Foreskin melanocyte (primary cell): ENCODE measurements at places on chromosomes 13 and 19.

DNA sequence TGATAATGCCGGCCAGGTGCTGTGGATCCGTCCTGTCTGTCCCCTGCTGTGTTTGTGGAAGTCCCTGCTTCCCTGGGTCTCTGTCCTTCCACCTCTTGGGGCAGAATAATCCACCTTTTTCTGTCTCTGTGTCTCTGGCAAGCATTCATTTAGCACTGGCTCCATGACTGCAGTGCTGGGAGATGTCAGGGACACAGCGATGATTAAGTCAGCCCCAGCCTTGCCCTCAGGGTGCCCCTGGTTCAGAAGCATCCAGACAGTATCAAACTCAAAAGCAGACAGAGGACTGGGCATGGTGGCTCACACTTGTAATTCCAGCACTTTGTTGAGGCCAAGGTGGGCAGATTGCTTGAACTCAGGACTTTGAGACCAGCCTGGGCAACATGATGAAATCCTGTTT is 1.5 kb downstream of the HIPK4 start:
- DNase-seq, result no peak

DNA sequence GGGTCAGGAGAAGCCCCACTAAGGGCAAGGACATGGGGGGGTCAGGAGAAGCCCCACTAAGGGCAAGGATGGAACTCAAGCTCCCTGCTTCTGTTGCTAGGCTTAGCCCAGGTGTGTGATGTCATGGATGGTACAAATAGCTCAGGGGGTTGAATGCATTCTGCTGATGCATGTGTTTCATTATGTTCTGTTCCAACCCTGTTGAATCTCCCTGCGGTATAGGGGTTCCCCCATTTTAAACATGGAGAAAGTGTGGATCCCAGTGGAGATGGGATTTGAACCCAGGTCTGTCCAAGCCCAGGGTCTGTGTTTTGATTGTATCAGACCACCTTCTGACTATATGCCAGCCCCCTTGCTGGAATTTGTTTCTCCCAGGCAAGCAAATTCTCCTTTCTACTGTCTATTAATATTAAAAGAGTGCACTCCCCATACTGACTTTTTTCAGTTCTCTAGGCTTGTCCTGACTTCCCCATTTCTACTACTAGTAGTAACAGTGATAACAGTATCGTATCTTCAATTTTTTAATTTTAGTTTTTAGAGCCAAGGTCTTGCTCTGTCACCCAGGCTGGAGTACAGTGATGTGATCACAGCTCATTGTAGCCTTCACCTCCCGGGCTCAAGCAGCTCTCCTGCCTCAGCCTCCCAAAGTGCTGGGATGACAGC is 6.7 kb downstream of the ZNF865 start:
- no peak for DNase-seq

- no peak for DNase-seq
Observed at GRCh38 chr13:20101467-20102316, 59.2 kb downstream of the GJA3 start.

- no peak for DNase-seq
Observed at GRCh38 chr13:48078251-48078656, 16.6 kb downstream of the MED4 start.

DNA sequence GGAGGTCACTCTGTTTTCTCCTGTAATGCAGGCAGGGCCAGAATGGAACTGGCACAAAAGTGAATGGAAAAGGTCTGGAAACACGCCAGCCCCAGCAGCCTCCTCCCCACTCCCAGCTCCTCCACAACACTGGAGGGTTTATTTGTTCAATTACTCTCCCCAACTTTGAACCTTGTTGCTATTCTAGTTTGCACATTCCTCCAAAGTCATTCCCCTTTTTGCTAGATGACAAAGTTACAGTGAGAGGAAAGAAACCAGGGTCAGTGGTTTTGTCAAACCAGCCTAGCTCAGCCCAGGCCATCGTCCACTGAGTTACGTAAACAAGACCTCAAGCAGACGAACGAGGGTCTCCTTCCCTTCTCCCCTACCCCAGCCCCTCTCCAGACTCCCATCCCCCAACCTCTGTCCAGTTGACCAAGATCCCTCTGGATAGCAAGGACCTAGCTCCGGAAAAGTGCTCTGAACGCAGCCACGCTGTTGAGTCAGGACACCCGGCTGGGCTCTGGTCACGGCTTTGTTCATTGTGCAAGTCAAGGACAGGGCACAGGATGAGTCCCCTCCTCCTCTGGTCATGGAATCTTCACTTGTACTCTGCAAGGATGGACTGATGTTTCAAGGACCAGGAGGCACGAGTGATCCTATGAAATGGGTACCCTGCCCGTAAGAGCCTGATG is 180.0 kb downstream of the USP12 start:
- DNase-seq, result peak; percentile 57

GRCh38 chr19:4472174-4472974 is at the start of gene HDGFL2:
Gene HDGFL2, plus strand, starts transcription at chr19:4472297. Its CDS starts 54 bp downstream, at chr19:4472351.
- no peak for DNase-seq

- no peak for DNase-seq
Observed at GRCh38 chr19:18408053-18408476, 10.6 kb upstream of the LRRC25 start.

DNA sequence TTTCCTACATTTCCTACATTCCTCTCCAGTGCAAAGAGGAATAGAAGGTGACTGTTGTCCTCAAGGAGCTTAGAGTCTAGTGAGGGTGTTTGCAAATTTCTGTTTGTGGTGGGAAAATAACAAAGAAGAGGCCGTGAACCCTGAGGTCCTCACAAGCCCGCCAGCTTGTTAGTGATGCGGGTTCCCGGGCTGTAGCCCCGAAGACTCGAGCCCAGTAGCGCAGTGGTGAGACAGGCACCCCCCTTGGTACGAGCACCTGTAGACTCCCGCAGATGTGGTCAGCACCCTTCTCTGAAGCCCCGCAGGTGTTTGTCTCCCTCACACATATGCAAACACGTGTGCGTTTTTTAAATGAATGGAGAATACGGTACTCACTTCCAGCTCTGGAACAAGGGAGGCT is 26.5 kb upstream of the SPACA7 start:
- no peak for DNase-seq

DNA sequence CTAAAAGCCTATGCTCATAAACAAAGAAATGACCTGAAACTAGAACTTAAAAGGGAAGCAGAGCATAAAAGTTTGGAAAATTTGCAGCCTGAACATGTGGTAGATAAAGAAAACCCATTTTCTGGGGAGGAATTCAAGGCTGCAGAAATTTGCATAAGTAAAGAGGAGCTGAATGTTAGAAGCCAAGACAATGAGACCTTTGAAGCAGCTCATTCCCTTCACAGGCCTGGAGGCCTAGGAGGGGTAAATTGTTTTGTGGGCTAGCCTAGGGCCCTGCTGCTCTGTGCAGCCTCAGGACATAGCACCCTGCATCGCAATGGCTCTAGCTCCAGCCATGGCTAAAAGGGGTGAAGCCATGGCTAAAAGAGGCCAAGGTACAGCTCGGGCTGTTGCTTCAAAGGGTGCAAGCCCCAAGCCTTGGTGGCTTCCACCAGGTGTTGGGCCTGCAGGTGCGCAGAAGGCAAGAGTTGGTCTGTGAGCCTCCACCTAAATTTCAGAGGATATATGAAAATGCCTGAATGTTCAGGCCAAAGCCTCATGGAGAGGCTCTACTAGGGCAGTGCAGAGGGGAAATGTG is 38.3 kb downstream of the ZIC2 start:
- no peak for DNase-seq

DNA sequence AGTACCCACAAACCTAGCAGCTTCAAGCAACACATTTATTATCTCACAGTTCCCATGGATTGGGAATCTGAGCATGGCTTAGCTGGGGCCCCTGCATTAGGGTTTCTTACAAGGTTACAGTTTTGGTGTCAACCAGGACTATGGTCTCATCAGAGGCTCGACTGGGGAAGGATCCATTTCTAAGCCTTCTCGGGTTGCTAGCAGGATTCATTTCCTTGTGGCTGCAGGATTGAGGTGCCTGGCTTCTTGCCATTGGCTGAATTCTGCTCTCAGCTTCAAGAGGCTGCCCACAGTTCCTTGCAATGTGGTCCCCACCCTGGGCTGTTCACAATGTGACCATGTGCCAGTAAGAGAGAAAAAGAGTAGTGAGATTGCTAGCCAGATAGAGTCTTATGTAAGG is 26.7 kb downstream of the ZNRF4 start:
- DNase-seq, result no peak

DNA sequence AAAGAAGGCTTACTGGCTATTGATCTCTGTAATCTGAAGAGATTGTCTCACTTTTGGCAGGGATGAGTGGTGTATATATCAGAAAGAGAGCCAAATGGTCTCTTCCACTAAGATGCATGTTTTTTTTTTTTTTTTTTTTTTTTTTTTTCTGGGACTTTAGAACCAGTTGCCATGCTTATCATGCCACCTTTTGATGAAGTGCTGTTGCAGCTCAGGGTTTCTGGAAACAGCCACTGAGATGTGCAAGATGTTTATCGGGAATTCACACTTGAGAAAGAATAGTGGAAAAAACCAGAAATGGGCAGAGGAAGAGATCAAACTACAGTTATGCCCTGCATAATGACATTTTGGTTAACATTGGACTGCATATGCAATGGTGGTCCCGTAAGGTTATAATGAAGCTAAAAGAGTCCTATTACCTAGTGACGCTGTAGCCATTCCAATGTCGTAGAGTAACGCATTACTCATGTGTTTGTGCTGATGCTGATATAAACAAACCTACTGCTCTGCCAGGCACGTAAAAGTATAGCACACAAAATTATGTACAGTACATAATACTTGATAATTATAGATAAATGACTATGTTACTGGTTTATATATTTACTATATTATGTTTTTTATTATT is 121.0 kb downstream of the KLF5 start:
- DNase-seq, result no peak

DNA sequence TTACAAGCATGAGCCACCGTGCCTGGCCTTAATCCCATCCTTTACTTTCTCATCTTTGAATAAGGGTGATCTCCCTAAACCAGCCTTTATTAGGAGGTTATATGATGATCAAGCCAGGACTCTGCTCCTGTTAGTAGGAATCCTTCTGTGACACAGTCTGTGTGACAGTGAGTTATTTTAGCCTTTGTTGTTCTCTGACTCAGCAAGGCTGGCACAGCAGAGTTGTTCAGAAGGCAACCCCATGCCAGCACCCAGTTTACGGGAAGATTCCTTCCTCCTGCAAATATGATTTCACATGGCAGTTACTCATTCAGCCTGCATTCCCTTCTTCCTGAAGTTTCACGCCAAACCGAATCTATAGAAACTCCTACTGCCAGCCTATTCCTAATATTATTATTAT is 10.5 kb upstream of the MIER2 start:
- DNase-seq, result no peak

DNA sequence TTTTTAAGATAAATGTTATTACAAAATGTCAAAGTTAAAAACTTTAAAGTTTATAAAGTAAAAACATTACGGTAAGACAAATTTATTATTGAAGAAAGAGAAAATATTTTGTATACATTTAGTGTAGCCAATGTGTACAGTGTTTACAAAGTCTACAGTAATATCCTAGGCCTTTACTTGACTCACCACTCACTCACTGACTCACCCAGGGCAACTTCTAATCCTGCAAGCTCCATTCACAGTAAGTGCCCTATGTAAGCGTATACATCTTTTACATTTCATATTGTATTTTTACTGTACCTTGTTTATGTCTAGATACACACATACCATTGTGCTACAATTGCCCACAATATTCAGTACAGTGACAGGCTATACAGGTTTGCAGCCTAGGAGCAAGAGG is 448.2 kb downstream of the KCTD12 start:
- DNase-seq, result no peak

GRCh38 chr19:11587302-11587974 is 9.8 kb upstream of the ZNF627 start:
- DNase-seq, result peak; percentile 54

- DNase-seq, result peak; percentile 65
Observed at GRCh38 chr19:45632468-45633196, 6.6 kb downstream of the EML2 start.

- no peak for DNase-seq
Observed at GRCh38 chr19:15136234-15136954, 29.2 kb downstream of the SYDE1 start.

DNA sequence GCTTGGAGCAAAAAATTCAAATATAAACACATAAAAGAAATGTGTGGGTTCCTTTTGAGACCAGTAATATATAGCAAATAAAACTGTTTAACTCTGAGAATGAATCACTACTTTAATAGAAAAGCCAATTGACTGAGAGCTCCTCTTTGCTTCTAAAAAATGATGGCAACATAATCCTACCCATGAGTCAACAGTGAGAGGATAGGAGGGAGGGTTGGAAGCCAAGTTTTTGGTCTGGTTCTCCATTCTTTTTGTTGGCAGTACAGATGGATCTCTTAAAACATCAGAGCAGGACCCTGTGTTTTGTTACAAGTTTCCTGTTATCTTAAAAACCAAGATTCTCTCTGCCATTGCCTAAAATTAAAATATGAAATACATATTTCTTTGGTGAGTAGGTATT is 50.0 kb upstream of the POSTN start:
- DNase-seq, result no peak

- DNase-seq, result no peak
Observed at GRCh38 chr13:53382008-53382407, 353.4 kb downstream of the OLFM4 start.

GRCh38 chr19:55526216-55527196 is 10.4 kb downstream of the SBK2 start:
- peak; percentile 23 for DNase-seq

GRCh38 chr13:50355797-50356196 is 340.6 kb downstream of the KCNRG start:
- DNase-seq, result no peak

- no peak for DNase-seq
Observed at GRCh38 chr19:49678985-49679770, 2.1 kb downstream of the PRMT1 start.

DNA sequence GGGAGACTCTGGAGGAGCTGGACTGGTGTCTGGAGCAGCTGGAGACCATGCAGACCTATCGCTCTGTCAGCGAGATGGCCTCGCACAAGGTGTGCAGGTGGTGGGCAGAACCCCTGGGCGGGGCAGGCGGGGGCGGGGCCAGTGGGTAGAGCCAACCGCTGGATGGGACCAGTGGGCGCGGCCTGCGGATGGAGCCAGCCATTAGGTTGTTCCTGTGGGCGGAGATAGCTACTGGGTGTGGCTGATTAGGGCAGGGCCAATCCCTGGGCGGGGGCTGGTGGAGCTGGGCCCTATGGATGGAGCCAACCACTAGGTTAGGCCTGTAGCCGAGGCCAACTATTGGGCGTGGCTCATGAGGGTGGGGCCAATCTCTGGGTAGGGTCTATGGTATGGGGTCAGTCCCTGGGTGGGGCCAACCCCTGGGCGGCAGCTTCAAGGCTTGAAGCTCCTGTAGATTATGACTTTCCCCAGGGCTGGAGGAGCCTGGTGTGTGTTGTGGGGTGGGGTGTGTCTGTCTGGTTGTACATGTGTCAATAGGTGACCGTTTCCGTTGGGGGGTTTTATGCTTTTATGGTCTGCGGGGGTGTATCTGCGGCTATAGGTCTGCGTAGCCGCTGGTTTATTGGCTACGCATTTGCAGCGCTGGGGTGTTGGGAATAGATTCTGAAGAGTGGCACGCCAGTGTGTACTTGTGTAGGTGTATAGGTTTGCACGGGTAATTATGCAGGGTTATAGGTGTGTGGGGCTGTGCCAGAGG is 30.7 kb downstream of the PDE4A start:
- no peak for DNase-seq

DNA sequence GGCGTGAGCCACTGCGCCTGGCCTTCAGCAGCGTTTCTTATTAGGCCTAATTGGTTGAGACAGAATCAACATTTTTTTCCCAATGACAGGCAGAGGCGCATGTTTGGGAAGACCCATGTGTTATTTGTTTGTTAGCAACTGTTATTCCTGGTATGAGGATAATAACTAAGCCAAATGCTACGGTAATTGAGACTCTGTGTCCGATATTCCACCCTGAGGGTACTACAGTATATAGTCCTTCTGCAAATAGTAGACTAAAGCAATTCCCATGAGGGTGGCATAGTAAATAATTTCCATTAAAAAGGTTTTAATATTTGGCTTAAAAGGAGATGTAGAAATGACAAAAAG is 18.4 kb upstream of the CCL25 start:
- DNase-seq, result no peak
